ENCODE measurements at places on chromosomes 3 and 15. TPM values are rescaled to one million over a fixed set of nuclear protein-coding genes. Genes with fewer than 3 reads are reported as not detected.

Gene MB21D2
- 5.1 TPM for total RNA-seq

Gene DBR1
- total RNA-seq, result 10.0 TPM

Gene C15orf61
- 2.5 TPM for total RNA-seq

Gene PLA2G4B
- 1.2 TPM for total RNA-seq

Gene BLM
- total RNA-seq, result 1.2 TPM

Gene PCLAF
- 18.4 TPM for total RNA-seq

Gene KIF7
- 14.3 TPM for total RNA-seq

Gene HRG
- not detected for total RNA-seq

Gene RMDN3
- 21.3 TPM for total RNA-seq

Gene COL6A5
- not detected for total RNA-seq

Gene LMCD1
- 49.8 TPM for total RNA-seq

Gene CADPS
- 0.17 TPM for total RNA-seq

Gene GOLGA8N
- 6.8 TPM for total RNA-seq

Gene OR5K2
- total RNA-seq, result not detected

Gene TEX55
- not detected for total RNA-seq

Gene RLBP1
- total RNA-seq, result not detected

Gene EBLN2
- 4.2 TPM for total RNA-seq

Gene IGDCC3
- total RNA-seq, result not detected

Gene CASR
- total RNA-seq, result not detected

Gene EFHB
- 0.72 TPM for total RNA-seq

Gene NPAP1
- total RNA-seq, result not detected

Gene MED12L
- total RNA-seq, result 1.0 TPM

Gene GAP43
- total RNA-seq, result 6.1 TPM

Gene ACTR8
- 33.2 TPM for total RNA-seq

Gene GNL3
- 78.8 TPM for total RNA-seq

Gene STRIT1
- total RNA-seq, result not detected

Gene ARNT2
- 10.4 TPM for total RNA-seq

Gene CFAP100
- not detected for total RNA-seq

Gene ECE2
- total RNA-seq, result 0.17 TPM

Gene CX3CR1
- total RNA-seq, result not detected

Gene FMN1
- total RNA-seq, result 2.5 TPM

Gene CNTN4
- not detected for total RNA-seq

Gene DUOXA1
- 0.07 TPM for total RNA-seq

Gene TRNT1
- 20.0 TPM for total RNA-seq

Gene ITIH1
- 0.17 TPM for total RNA-seq

Gene PCNP
- 103 TPM for total RNA-seq

Gene LSAMP
- total RNA-seq, result 1.0 TPM

Gene ABHD10
- total RNA-seq, result 40.6 TPM

Gene SLC2A2
- not detected for total RNA-seq

Measured in smooth muscle cell of the pulmonary artery (primary cell).